Fibroblast of the conjunctiva (primary cell): ENCODE measurements at places on chromosomes 4 and X.

- DNase-seq, result no peak
Observed at GRCh38 chr4:75289914-75290582, 224.2 kb downstream of the RCHY1 start.

DNA sequence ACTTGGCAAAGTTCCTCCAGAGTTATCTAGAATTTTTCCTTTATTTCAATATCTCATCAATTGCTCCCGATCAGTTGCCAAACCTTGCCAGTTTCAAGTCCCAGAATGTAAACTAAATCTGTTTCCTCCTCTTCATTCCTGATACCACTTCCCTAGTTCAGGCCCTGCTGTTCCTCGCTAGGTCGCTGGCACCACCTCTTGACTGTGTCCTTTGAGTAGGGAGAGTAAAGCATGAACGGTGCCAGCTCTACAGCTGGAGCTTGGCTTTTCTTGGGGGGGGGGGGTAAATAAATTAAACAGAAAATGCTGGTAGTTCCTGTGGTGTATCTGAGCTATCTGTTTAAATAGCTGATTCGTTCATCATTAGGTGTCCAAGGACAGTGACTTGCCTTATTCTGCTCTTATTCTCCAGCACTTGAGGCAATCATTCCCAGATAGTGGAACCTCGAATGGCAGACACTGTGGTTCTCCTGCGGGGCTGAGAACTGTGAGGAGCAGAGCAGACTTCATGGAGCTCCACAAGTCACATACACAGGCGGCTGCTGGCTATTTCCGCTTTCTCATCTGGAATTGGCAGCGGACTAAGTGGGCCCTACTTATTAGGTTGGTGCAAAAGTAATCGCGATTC is 168.3 kb upstream of the FAT1 start:
- no peak for DNase-seq

- no peak for DNase-seq
Observed at GRCh38 chrX:95718746-95719145, 965.9 kb upstream of the DIAPH2 start.

DNA sequence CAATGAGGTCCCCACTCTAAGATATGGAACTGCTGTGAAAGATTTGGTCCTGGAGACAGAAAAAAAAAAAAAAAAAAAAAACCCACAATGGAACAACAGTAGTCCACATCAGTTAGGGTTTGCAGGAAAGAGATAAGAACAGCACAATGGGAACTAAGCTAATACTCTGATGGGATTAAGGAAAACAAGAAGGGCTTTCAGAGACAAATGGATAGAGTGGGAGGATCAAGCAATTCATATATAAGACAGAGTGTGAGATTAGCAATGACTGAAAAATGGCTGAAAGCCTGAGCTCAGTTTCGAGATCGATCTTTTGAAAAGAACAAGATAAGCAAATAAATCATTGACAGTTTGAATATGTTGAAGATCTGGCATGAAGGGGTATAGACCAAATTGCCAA is 188.4 kb upstream of the TRPC5 start:
- DNase-seq, result no peak
